ENCODE measurements at places on chromosomes 7 and 10. TPM values are rescaled to one million over a fixed set of nuclear protein-coding genes. Genes with fewer than 3 reads are reported as not detected.

LEP gene
- 0.94 TPM for total RNA-seq

COBL gene
- total RNA-seq: not detected

CTNNA3 gene
- not detected for total RNA-seq

SFRP5 gene
- 3.9 TPM for total RNA-seq

APBB1IP gene
- total RNA-seq: not detected

TSPAN33 gene
- total RNA-seq: 0.12 TPM

TWIST1 gene
- total RNA-seq: 31.1 TPM

PLEKHS1 gene
- not detected for total RNA-seq

UNCX gene
- total RNA-seq: not detected

ANKRD1 gene
- total RNA-seq: 1.5 TPM

TSPAN12 gene
- 2.0 TPM for total RNA-seq

CC2D2B gene
- total RNA-seq: under 0.01 TPM

EEF1AKMT2 gene
- 13.0 TPM for total RNA-seq

ITIH5 gene
- total RNA-seq: 0.08 TPM

TMEM229A gene
- total RNA-seq: 0.23 TPM

TEX47 gene
- not detected for total RNA-seq

FFAR4 gene
- total RNA-seq: not detected
